B cell (primary cell): ENCODE measurements at places on chromosomes 12 and 14. TPM values are rescaled to one million over a fixed set of nuclear protein-coding genes. Genes with fewer than 3 reads are reported as not detected.

HOTAIR gene
- polyA plus RNA-seq: not detected in 2 replicates

CLEC1B gene
- polyA plus RNA-seq: not detected in 2 replicates

HVCN1 gene
- 422 and 658 TPM in 2 replicates for polyA plus RNA-seq

NUDT14 gene
- 17.4 and 20.6 TPM in 2 replicates for polyA plus RNA-seq

HAL gene
- polyA plus RNA-seq: 1.3 and 2.0 TPM in 2 replicates
